ENCODE measurements at places on chromosomes 11 and 22. TPM values are rescaled to one million over a fixed set of nuclear protein-coding genes. Genes with fewer than 3 reads are reported as not detected.
A peak's percentile ranks its signal among the peaks of the same experiment; 100 is the strongest.

Gene SCGB1A1
- 1.1 TPM for total RNA-seq

Gene B3GAT1
- 0.53 TPM for total RNA-seq

- no peaks in the 10 kb centered on the region for H3K36me3 ChIP-seq
- no peaks in the 10 kb centered on the region for H3K27me3 ChIP-seq
- no peak overlapping the region for H3K4me3 ChIP-seq
- H3K27ac ChIP-seq = no peak overlapping the region
- H3K4me1 ChIP-seq = no peaks in the 10 kb centered on the region
Observed at GRCh38 chr11:25938952-25939351, 393.0 kb upstream of the ANO3 start.

GRCh38 chr11:43943931-43944751 is 1.7 kb downstream of the C11orf96 start:
- no peak for DNase-seq
- H3K27ac ChIP-seq = no peak overlapping the region
- peaks cover 22% of the 10 kb centered on the region for H3K27me3 ChIP-seq
- H3K36me3 ChIP-seq = no peaks in the 10 kb centered on the region
- peaks cover 22% of the 10 kb centered on the region for H3K4me1 ChIP-seq
- H3K4me3 ChIP-seq = peak overlapping the region; percentile 57

DNA sequence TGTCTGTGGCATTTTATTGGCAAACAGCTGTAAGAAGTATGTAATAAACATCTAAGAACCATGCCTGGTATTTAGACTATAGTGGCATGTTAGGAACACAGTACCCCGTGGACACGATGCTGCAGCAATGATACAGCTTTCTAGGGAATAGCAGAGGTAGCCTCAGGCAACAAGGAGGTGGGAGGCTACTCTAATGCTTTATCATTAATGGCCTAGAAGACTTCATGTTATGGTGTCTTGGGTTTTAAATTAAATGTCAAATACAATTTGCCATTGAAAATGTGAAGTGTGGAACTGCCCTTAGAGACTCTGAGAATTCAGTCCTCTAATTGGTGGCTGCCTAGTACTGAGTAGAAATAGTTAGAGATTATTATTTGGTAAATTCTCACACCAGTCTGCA is 516.9 kb downstream of the CNTN5 start:
- DNase-seq = no peak
- H3K4me3 ChIP-seq = no peak overlapping the region
- no peaks in the 10 kb centered on the region for H3K27me3 ChIP-seq
- no peaks in the 10 kb centered on the region for H3K4me1 ChIP-seq
- H3K36me3 ChIP-seq = no peaks in the 10 kb centered on the region
- H3K27ac ChIP-seq = no peak overlapping the region

DNA sequence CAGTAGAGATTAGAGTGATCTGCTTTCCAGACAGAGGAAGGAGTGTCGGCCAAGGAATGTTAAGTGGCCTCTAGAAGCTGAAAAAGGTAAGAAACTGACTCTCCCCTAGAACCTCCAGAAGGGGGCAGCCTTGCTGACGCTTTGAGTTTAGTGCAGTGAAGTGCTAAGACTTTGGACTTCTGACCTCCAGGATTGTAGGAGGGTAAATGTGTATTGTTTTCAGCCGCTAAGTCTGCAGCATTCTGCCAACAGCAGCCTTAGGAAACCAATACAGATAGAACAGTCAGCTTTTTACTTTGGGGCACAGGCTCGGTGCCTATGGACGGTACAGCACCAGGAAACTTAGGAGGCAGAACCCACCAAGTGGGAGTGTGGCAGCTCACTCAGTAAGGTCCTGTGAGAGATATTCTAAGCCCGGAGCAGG is 3.6 kb upstream of the TBC1D22A start:
- peaks cover 19% of the 10 kb centered on the region for H3K4me1 ChIP-seq
- no peaks in the 10 kb centered on the region for H3K27me3 ChIP-seq
- H3K4me3 ChIP-seq = no peak overlapping the region
- peak; percentile 23 for DNase-seq

DNA sequence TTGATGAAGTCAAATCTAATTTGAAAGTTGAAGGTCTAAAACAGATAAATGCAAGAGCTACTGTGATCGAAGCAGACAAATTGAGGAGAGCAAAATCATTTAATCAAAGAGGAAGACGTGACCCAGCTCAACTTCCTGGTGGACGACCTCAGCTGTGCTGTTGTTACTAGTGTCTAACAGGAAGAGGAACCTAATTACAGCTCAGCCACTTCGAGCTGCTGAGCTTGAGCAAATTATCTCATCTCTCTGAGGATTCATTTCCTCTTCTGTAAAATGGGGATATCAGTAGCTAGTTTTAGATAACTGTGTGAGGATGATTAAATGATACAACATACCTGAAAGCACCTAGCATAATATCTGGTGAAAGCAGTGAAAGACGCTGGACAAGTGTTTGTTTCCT is 48.6 kb upstream of the OLFML1 start:
- H3K27ac ChIP-seq = no peak overlapping the region
- H3K4me3 ChIP-seq = no peak overlapping the region
- no peaks in the 10 kb centered on the region for H3K4me1 ChIP-seq
- DNase-seq = no peak
- no peaks in the 10 kb centered on the region for H3K27me3 ChIP-seq
- no peaks in the 10 kb centered on the region for H3K36me3 ChIP-seq

DNA sequence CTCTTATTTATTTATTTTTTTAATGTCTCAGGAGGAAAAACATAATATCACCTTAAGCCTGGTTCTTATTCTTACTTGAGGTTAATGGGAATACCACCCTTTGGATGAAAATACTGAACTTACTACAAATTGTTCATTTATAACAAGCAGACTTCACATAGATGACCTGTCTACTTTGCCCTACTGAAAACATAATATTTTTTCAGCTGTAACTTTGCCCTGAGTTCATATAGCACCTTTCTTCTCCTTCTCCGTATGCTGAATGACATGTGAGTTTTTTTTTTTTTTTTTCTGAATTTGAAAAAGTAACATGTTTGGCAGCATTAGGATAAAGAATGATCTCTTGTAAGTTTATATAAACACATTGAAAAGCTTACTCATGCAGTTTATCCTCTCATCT is 186.8 kb downstream of the TMEM135 start:
- no peak overlapping the region for H3K4me3 ChIP-seq
- H3K4me1 ChIP-seq = no peaks in the 10 kb centered on the region
- H3K27ac ChIP-seq = no peak overlapping the region
- H3K36me3 ChIP-seq = no peaks in the 10 kb centered on the region

DNA sequence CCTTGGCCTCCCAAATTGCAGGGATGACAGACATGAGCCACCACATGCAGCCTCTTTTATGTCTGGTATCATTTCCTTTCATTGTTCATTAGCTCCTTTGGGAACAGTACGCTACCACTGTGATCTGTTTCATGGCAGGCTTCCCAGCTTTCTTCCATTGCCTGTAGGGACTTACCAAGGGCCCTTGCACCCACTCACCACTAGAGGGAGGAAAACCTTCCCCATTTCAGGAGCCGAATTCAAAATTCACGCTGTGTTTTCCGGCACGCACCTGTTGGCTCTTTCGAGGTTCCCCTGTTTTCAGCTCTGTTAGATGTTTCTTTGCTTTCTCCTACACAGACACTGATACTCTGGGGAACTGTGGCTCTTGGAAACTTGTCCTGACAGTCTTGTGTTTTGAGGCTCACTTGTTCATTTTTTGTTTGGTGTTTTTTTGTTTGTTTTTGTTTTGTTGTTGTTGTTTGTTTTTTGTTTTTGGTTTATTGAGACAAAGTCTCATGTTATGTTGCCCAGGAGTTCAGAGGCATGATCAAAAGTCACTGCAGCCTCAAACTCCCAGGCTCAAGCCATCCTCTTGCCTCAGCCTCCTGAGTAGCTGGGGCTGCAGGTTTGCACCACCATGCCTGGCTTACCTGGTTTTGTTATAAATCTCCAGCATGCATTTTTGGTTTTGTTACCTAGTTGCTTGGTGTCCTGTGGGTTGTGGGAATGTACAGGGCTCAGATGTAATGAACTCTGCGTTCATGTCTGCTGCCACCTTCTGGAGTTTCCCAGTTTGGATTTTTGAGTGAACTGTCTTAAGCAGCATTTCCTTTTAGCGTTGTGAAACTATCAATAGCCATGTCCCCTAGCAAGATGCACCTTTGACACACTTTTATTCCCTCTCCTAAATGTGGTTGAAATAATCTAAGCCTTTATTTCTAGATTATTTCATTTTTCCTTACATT is 2.3 kb downstream of the KRTAP5-11 start:
- DNase-seq = peak; percentile 70
- H3K27ac ChIP-seq = no peak overlapping the region
- peaks cover 15% of the 10 kb centered on the region for H3K27me3 ChIP-seq
- no peaks in the 10 kb centered on the region for H3K36me3 ChIP-seq
- H3K4me3 ChIP-seq = no peak overlapping the region

All from K562 (cell line).